ENCODE measurements at places on chromosomes 2 and 18.

- no peak for DNase-seq
- H3K36me3 ChIP-seq = peaks cover 17% of the 10 kb centered on the region
- no peak overlapping the region for H3K4me3 ChIP-seq
- H3K27ac ChIP-seq = no peak overlapping the region
- peaks cover 12% of the 10 kb centered on the region for H3K4me1 ChIP-seq
- H3K27me3 ChIP-seq = no peaks in the 10 kb centered on the region
Measured at GRCh38 chr2:198144660-198145059, 340.3 kb downstream of the PLCL1 start.

- no peak overlapping the region for H3K4me3 ChIP-seq
- H3K27me3 ChIP-seq = no peaks in the 10 kb centered on the region
- no peak overlapping the region for H3K27ac ChIP-seq
- no peaks in the 10 kb centered on the region for H3K4me1 ChIP-seq
- no peak for DNase-seq
- no peaks in the 10 kb centered on the region for H3K36me3 ChIP-seq
Measured at GRCh38 chr2:164717000-164717803, 95.9 kb upstream of the GRB14 start.

DNA sequence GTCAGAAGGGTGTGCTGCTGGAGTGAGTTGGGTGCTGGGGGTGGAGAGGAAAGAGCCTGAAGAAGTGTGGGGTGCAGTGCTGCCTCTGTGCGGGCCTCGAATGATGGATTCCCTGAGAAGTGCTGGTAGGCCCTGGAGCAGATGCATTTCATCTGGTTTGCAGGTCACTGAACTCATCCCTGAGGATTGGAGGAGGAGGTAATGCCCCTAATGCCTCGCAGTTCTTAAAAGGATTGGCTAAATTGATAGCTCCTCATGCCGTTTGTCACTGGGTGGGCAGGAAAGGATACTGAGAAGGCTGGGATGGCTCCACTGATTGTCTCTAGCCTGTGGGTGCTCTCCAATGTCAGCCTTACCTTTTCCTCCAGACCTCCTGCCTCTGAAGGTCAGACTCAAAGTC is 74.1 kb downstream of the CTIF start:
- H3K4me1 ChIP-seq = no peaks in the 10 kb centered on the region
- H3K4me3 ChIP-seq = no peak overlapping the region
- H3K36me3 ChIP-seq = no peaks in the 10 kb centered on the region
- no peak for DNase-seq

DNA sequence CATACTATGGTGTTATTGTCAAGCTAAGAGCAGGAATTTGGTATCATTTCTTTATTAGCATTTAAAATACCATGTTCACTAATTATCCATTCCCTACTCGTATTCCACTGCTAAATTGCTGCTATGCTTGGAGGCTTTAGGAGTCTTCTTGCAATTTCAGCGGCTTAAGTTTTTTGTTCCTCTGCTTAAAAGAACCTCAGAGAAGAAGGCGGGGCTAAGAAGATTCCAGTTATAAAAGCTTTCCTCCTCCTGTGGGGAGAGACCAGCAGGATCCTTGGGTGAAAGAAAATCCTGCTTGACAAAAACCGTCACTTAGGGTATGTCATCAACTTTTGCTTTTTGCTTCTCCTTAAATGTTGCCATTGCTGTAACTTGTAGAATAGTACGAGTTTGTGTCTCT is at the start of gene TRPM8:
Gene TRPM8, plus strand, starts transcription at position 258 of the 400 bp plus-strand sequence. CDS start 9,165 bp downstream, outside the sequence.
- H3K27ac ChIP-seq = no peak within 1 kb of the TSS
- peaks cover 38% of the 10 kb centered on the region for H3K27me3 ChIP-seq
- H3K36me3 ChIP-seq = no peaks in the 10 kb centered on the region
- no peak for DNase-seq
- peaks cover 9% of the 10 kb centered on the region for H3K4me1 ChIP-seq
- H3K4me3 ChIP-seq = no peak within 1 kb of the TSS
